ENCODE measurements at places on chromosomes 2 and 18.
A peak's percentile ranks its signal among the peaks of the same experiment; 100 is the strongest.

DNA sequence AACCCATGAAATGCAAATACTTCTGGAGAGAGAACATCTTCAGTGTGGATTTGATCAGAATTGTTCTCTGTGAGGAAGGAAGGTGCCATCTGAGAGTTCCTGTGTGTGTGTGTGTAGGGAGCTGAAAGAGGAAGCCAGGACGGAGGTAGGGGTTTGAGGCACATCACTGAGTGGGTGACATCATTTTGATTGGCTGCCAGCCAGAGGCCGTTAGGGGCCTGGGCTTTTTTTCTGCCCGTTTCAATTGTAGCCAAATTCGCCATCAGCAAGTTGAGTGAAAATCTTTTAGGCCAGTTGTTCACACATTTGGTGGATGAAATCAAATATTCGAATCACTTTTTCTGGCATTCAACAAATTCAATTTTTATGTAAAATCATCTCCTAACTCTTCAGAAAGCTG lies 48.9 kb downstream of the TSN start:
- DNase-seq = peak; percentile 8

- no peak for DNase-seq
These were observed 146.1 kb upstream of the ZFP36L2 start for GRCh38 chr2:43372416-43373081.

GRCh38 chr18:54720620-54721019 lies 107.7 kb upstream of the RAB27B start:
- no peak for DNase-seq

DNA sequence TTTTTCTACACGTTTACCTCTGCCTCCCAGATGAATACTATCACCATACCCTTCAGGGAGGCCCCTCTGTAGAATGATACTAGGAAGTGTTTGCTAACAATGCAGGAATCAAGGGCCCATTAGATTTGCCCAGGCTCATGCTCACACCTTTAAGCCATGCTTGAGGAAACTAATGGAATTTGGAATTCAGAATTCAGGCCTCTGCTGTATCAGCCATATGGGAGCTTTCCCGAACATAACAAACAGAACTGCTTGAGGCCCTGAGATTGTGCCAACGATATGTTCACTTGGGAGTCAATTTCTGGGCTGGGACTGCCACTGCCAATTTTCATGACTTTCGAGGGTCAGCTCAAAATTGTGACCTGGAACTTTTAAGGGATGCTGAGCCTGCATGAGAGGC lies 282.5 kb downstream of the CLIP4 start:
- no peak for DNase-seq

- DNase-seq = peak; percentile 13
These were observed 43.8 kb upstream of the SCN9A start for GRCh38 chr2:166419616-166419934.

DNA sequence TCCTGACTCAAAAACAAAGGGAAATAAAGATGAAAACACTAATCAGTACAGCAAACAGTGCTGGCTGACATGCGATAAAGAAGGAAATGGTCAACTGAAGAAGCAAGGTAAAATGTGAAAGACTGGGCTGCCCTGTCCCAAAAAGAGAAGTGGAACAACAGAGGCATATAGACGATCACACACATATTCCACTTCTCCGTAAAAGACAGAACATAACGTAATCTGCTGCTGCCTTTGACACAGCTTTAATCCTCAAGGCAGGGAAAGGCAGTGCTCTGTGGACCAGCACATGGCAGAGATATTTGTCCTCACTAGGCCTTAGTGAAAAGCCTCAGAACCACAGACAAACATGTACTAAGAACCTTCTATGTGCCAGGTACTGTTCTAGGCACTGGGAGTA lies 24.3 kb upstream of the REL start:
- DNase-seq = no peak

DNA sequence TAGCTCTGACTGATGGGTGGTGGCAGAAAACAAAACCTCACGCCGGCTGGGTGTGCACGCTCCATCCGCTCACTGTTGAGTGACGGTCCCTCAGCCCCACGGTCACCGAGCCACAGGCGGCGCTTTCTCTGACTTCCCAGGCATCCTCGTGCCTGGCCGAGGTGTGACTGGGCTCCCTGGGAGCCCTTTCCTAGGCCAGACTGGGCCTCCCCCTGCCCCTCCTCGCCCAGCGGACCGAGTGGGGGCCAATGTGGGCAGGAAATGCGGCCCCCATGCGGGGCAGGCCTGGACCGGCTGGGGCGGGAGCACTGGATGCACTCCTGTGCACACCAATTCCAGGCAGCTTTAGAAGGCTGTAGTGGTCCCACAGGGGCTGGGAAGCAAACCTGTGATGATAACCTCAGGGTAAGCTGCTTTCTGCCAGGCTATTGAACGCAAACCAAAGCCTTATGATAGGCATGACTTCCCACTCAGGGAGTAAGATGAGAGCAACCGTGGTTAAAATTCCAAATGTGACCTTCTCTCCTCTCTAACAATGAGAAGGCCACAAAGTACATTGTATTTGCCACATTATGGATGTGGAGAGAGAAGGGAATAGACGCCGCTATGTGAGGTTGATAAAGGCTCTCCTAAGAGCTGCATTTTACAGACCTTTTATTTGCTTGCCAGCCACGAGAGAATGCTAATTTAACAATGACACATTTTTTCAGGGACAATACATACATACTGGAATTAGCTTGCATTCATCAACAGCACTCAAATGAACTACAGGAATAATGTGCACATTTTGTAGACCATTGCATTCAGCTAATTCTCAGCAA lies 83.9 kb upstream of the PGAP1 start:
- peak; percentile 75 for DNase-seq

- DNase-seq = peak; percentile 23
These were observed at the start of gene DCC for GRCh38 chr18:52339891-52340371. Gene DCC (plus strand): TSS chr18:52340197. CDS start chr18:52340788, 591 bp downstream.

DNA sequence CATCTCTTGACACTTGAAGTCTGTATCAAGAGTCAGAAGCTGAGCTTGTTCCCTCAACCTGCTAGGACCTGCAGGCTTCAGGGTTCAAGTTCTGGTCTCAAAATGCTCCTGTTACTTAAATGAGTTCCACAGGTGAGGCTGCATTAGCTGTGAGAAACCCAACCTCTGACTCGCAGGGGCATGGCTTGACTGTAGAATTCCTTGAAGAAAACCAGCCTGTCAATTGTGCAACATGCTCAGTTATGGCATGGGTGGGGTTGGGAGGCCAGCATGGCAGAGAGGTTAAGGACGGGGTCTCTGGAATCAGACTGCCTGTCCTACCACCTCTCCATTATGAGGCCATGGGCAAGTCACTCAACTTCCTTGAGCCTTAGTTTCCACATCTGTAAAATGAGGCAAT lies 235.8 kb downstream of the EN1 start:
- DNase-seq = no peak

DNA sequence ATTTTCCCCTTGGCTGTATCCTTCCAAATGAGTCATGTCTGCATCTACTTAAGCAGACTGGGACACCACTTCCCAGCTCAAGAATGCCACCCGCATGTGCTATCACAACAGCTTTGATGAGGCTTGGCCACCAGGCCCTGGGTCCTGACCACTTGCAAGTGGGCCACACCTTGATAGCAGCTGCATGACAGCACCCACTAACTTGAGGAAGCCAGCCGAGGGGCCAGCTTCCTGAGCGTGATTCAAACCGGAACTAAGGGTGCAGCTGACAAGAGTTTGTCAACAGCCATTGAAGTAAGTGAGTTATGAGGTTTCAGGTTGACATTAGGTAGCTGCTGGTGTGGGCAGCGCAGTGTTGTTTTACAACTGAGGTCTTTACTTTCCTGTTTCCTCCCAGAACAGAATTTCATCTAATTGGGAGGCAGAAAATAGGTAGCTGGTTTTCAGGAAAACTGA lies 54.4 kb downstream of the EPHA4 start:
- no peak for DNase-seq

All from HAP-1 (cell line).